Astrocyte of the hippocampus (primary cell): ENCODE measurements at places on chromosomes 7 and 10.

GRCh38 chr7:108239501-108240225 lies 109.5 kb upstream of the LAMB4 start:
- no peak for DNase-seq

- peak; percentile 26 for DNase-seq
These were observed 322.9 kb downstream of the PTEN start for GRCh38 chr10:88186335-88186734.

GRCh38 chr7:38681882-38682281 lies 50.7 kb upstream of the AMPH start:
- DNase-seq = no peak

GRCh38 chr10:118498623-118499022 lies 96.8 kb downstream of the PRLHR start:
- no peak for DNase-seq

GRCh38 chr10:88961266-88961665 lies 8.7 kb upstream of the ACTA2 start:
- no peak for DNase-seq

GRCh38 chr7:105584165-105584564 lies 2.9 kb upstream of the EFCAB10 start:
- no peak for DNase-seq

- DNase-seq = no peak
These were observed 11.9 kb downstream of the PROSER2 start for GRCh38 chr10:11835061-11835460.

DNA sequence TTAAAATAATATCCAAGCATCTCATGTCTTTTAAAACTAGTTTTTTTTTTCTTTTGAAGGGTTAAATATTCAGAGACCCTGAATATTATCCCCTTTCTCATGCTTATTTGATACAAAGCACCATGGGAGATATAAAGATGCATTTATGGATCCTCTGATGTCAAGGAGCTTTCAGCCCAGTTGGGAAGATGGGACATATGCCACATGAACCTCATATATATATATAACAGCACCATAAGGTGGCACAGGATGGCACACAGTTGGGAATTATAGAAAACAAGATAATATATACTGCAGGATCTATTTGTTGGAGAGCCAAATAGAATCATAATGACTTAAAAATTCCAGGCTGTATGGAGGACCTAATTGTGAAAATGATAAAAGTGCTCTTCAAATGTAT lies 185.4 kb upstream of the IMMP2L start:
- DNase-seq = no peak

DNA sequence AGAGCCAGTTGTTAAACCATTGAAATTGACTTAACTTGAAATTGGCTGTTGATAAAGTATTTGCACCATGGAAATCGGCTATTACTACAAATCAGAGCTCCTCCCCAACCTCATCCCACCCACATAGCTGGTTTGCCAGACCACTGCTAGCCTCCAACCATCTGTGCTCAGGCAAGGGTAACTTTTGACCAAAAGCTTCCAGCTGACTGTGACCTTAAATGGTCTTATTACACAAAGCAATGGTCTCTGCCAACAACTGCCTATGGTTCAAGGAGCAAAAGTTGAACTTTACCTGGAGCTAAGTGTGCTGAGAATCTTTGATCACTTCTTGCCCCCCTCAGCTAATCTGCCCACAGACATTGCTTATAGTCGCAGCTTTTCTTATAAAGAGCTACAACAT lies 48.5 kb upstream of the ADRB1 start:
- DNase-seq = no peak

DNA sequence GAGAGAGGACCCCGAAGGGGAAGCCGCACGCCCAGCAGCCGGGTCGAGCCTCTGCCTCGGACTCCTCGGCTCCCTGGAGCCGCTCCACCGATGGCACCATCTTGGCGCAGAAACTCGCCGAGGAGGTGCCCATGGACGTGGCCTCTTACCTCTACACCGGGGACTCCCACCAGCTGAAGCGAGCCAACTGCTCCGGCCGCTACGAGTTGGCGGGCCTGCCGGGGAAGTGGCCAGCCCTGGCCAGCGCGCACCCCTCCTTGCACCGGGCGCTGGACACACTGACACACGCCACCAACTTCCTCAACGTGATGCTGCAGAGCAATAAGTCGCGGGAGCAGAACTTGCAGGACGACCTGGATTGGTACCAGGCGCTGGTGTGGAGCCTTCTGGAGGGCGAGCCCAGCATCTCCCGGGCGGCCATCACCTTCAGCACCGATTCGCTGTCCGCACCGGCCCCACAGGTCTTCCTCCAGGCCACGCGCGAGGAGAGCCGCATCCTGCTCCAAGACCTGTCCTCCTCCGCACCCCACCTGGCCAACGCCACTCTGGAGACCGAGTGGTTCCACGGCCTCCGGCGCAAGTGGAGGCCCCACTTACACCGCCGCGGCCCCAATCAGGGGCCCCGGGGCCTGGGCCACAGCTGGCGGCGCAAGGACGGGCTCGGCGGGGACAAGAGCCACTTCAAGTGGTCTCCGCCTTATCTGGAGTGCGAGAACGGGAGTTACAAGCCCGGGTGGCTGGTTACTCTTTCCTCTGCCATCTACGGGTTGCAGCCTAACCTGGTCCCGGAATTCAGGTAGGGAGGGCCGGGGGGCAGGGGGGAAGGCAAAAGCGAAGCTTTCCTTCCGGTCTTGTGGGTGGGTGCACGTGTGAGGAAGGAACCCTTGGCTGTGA lies 973 bp downstream of the GPR158 start:
- DNase-seq = peak; percentile 78

DNA sequence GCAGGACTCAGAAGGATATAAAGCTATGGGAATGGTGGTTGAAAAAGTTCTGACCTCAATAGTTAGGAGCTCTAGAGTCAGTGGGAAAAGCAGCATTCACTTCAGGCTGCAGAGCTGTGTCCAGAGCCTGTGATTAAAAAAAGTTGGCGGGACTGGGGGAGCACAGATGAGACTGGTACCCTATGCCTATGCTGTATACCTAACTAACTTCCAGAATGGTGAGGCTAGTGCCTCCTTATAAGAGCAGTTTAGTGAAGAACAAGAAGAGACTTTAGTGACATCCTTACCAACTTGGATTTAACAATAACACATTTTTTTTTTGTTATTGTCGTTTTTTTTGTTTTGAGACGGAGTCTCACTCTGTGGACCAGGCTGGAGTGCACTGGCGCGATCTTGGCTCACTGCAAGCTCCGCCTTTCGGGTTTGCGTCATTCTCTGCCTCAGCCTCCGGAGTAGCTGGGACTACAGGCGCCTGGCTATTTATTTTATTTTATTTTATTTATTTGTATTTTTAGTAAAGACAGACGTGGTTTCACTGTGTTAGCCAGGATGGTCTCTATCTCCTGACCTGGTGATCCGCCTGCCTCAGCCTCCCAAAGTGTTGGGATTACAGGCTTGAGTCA lies 6.6 kb upstream of the ZNF282 start:
- no peak for DNase-seq

GRCh38 chr10:2761311-2761710 lies 306.0 kb upstream of the PFKP start:
- DNase-seq = no peak

GRCh38 chr10:126599949-126600682 lies 70.4 kb downstream of the C10orf90 start:
- DNase-seq = no peak

GRCh38 chr7:92648067-92648466 lies 57.9 kb upstream of the FAM133B start:
- DNase-seq = no peak

- peak; percentile 22 for DNase-seq
These were observed 146.5 kb downstream of the ARID5B start for GRCh38 chr10:62047960-62048383.

GRCh38 chr10:55065185-55065584 lies 264.2 kb upstream of the PCDH15 start:
- DNase-seq = no peak

DNA sequence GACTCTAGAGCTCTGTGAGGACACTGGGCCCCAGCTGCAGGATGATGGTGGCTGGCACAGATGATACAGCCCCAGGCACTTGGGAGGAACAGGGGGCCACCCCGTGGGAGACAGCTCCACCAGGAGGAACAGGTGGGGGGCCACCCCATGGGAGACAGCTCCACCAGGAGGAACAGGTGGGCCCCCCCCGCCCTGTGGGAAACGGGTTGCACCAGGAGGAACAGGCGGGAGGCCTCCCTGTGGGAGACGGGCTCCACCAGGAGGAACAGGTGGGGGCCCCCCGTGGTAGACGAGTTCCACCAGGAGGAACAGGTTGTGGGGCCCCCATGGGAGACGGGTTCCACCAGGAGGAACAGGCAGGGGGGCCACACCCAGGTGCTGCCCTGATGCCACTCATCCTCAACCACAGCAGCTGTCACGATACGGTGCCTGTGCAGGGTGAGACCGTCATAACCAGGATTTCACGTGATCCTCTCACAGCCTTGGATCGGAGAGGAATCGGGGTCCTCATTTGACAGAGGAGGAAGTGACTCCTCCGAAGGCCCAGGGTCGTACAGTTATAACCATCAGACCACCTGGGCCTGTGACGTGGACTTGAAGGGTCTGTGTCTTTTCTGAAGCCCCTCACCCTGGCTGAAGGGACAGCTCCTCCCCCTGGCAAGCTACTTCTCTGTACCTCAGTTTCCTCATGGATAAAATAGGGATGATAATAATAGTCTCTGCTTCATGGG lies 49.2 kb upstream of the NANOS1 start:
- no peak for DNase-seq

DNA sequence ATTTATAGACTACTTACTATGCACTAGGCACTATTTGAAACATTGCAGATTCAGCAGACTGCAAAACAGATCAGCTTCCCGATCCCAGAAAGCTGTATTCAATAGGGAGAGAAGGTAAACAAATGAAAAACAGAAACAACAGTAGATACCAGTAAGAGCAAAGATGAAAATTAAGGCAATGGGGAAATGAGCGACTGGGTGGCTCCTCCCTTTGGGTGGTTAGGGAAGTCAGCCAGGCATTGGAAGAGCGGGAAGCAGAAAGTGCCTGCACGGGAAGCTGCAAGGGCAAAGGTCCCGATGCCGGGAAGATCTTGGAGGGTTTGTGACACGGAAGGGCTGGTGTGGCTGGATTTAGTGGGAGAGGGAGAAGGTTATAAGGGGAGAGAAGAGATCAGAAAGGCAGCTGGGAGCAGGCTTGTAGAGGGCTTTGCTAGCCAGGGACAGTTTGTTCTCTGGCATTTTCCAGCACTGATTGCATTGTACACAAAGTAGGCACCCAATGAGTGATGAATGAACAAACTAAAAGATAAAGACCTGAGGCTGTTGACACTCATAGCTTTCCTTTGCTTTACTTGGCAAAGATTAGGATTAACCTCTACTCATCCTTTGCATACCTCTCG lies 67.8 kb downstream of the NAMPT start:
- DNase-seq = peak; percentile 64

DNA sequence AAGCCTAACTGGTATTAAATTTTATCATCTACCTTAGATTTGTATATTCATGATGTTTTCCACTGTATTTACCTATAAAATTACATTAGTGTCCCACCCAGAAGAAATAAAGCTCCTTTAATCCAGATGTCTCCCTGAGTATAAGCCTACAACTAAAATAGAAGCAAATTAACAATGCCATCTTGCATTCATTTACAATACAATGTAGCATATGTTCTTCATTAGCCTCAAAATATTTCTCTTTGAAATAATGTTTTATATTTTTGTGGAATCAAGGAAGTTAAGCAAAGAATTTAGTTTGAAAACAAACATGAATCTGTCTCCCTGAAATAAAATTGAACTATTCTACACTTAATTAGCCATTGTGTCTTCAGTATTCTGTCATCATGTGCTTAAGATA lies 112.3 kb downstream of the CACNA2D1 start:
- DNase-seq = no peak

- peak; percentile 67 for DNase-seq
These were observed 1011.3 kb downstream of the XPNPEP1 start for GRCh38 chr10:108911814-108912541.

- DNase-seq = no peak
These were observed 60.4 kb upstream of the STRIP2 start for GRCh38 chr7:129373651-129374428.

GRCh38 chr10:7411671-7412128 lies 866 bp upstream of the SFMBT2 start:
- DNase-seq = no peak

DNA sequence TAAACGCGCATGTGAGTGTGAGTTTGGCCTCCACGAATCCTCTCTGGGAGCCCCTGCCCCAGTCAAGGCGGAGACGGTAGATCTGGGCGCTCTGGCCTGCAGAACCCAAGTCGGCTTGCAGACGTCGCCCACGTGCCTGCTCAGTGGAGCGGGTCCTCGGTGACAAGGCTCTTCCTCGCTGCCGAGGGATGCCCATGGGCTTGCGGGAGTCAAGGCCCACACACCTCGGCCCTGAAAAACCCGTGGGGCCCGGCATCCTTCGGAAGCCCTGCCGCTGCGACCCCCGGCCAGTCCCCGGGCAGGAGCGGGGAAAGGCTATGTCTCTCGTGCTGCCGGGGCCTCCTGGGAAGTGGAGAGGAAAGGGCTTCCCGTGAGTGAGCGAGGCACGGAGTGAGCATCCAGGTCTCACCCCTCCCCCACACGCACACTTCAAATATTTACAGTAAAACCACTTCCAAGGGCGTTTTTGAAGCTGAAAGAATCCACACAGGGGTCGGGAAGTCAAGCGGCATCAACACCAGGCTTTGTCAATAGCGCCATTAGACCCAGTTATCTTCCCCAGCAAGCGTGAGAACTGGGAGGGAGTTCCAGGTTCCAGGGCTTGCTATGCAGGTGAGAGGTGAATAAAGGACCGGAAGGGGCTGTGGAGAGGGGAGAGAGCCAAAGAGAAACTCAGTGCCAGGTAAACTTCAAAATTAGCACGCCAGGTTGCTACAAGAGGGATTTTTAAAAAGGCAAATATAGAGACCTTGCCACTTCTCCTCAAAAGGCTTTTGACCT lies 1.1 kb upstream of the MNX1 start:
- no peak for DNase-seq

DNA sequence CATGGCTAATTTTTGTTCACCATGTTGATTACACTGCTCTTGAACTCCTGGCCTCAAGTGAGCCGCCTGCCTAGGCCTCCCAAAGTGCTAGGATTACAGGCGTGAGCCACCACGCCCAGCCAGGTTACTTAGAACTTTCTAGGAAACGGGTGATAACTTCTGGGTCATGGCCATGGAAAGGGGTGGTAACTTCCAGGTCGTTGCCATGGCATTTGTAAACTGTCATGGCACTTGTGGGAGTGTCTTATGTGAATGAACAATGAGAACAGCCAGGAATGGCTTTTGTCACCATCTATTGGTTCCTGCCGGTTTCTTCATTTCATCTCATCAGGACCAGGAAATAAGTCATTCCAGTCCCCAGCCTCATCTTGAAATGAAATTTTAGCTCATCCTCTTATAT lies 120.9 kb downstream of the SLC16A9 start:
- DNase-seq = no peak

DNA sequence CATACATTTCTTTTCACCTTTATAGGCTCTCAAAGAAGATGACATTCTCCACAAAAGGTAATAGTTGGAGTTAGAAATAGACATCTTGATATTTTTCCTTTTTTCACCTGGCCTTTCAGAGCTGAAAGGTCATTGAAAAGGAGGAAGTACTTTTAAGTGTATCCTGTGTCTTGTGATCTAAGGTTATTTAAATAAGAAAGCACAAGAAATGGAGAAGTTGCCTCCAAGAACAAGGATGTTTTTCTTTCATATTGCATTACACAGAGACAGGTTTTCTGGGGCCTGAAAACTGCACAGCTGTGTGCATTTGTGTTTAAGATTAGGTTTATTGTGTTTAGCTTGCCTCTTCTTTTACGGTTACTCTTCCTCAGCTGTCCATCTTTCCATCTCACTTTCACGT lies 103.4 kb upstream of the SEMA3D start:
- DNase-seq = no peak
